ENCODE measurements at places on chromosomes 13 and 19.

- no peak for DNase-seq
Measured at GRCh38 chr13:31773538-31773937, 34.2 kb downstream of the RXFP2 start.

DNA sequence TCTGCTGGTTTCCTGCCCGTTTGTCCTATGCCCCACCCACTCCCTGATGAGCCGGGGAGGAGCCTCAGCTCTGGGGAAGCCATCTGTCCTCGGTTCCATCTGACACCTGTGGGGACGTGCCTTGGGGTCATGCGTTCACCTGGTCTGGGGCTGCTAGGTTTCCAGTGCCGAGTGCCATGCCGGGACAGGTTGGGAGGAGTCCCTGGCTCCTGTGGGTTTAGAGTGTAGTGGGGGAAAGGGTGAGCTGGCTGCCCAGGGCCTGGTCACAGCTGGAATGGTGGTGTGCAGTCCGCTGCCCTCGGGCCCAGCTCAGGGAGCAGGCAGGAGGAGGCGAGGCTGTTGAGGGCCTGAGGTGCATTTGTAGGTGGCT is 2.5 kb downstream of the KDM4B start:
- peak; percentile 47 for DNase-seq

- no peak for DNase-seq
Measured at GRCh38 chr19:15557223-15557622, 48.9 kb downstream of the CYP4F22 start.

DNA sequence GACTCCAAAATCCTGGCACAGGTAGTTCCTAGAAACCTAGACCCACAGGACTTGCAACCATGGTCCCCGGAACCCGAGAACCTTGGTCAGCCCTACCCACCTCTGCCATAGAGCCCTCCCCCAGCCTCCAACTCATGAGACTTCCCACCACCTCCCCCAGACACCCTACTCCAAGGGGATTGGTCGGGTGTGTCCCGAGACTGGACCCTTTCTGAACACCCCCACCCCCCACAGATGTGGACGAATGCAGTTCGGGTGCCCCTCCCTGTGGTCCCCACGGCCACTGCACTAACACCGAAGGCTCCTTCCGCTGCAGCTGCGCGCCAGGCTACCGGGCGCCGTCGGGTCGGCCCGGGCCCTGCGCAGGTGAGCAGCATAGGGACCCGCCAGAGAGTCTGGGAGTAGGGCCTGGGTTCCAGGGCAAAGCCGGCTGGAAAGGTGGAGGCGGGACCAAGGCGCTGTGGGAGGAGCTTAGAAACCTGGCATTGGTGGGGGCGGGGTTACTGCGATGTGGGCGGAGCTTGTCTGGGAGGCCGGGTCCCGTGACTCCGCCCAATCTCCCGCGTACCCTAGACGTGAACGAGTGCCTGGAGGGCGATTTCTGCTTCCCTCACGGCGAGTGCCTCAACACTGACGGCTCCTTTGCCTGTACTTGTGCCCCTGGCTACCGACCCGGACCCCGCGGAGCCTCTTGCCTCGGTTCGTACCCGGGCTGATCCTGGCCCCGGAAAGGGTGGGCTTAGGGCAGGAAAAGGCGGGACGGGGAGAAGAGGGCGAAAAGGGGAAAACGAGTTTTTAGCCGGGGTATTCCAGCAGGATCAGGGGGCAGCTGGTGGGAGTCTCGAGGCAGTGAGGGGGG is 11.9 kb downstream of the LTBP4 start:
- DNase-seq = no peak

DNA sequence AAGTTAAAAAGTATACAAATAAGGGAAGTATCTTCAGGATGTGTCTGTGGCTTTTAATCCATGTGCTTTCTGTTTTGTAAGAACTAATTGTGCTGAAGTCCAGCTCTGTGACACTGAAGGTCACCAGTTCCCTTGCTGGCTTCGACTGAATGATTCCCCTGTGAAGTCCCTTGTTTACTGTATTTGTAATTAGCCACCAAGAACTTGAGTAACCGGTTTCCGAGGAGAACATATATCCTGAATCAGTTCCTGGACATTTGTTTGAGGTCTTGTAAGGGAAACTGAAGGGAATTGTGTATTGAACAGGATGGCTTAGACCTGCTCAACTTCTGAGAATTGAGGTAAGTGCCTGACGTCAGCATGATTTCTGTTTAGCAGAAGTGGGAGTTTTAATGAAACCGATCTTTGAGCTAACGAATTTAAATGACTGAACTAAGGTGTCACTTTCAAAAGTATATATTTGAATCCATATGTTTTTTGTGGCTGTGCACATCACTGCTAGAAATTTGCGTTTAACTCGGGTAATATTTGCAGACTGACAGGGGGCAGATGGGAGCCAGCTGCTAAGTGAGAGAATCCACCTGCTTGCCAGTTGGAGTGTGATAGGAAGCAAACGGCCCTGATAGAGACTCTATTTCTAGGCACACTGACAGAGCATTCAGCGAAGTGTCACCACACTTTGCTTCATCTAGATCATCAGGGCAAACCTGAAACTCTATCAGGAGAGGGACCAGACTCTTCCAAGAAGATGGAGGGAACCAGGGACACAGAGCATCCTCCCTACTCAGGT is 530.0 kb downstream of the RFC3 start:
- DNase-seq = no peak

GRCh38 chr13:29496241-29496712 is 99.2 kb downstream of the SLC7A1 start:
- no peak for DNase-seq

DNA sequence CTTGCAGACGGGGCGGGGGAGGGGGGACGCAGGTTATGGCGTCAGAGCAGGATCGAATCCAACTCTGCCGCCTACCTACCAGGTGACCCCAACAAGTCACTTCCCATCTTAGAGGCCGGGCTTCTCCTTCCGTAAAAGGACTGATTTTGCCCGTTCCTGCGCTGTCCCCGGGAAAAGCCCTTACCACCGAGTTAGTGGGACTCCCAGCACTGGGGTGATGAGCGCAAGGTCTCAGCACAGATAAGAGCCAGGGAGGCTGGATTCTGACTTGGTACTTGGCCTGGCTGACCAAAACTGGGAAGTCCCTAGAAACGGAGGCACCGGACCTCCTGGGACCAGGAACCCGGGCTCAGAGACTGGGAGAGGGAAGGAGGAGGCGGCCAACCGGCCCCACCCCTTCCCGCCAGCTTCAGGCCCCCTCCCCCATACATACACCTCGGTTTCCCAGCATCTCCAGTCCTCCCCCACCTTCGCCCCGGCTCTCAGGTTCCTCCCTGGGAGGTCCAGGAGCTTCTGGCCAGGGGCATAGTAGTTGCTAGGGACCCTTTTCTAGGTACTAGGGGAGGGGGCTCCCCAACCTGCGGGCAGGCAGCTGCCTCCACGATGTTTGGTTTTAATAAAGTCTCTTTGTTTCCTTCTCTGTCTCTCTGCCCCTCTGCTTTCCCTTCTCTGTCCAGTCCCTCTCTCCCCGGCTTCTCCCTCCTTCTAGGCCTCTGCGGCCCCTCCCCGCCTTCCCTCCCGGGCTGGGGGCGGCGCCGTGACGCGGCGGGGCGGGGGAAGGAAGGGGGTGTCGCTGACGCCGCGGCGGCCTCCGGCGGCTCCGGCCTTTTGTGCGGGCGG is at the start of gene GRAMD1A:
TSS of gene GRAMD1A (plus strand) at position 826 of the 840 bp plus-strand sequence. CDS start 156 bp downstream, outside the sequence.
- DNase-seq = peak; percentile 95

GRCh38 chr19:5587071-5587455 is 19.3 kb upstream of the TINCR start:
- DNase-seq = no peak

DNA sequence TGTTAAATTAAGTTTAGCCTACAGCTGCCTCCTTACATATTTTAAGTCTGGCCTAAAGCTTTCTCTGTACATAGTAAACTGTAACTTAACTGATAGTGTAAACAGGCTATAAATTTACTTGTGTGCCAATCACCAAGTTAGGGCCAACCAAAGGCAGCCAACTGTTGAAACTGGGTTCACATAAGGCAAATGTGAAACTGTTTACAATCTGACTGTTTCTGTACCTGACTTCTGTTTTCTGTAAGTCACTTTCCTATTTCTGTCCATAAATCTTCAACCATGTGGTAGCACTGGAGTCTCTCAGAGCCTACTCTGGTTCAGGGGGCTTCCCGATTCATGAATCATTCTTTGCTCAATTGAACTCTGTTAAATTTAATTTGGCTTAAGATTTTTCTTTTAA is 103.1 kb downstream of the RAP2A start:
- DNase-seq = no peak

- DNase-seq = no peak
Measured at GRCh38 chr13:32234914-32235313, 80.2 kb downstream of the ZAR1L start.

- DNase-seq = no peak
Measured at GRCh38 chr13:33372251-33372919, 86.8 kb upstream of the STARD13 start.

- no peak for DNase-seq
Measured at GRCh38 chr13:51550151-51550550, 34.1 kb upstream of the WDFY2 start.

DNA sequence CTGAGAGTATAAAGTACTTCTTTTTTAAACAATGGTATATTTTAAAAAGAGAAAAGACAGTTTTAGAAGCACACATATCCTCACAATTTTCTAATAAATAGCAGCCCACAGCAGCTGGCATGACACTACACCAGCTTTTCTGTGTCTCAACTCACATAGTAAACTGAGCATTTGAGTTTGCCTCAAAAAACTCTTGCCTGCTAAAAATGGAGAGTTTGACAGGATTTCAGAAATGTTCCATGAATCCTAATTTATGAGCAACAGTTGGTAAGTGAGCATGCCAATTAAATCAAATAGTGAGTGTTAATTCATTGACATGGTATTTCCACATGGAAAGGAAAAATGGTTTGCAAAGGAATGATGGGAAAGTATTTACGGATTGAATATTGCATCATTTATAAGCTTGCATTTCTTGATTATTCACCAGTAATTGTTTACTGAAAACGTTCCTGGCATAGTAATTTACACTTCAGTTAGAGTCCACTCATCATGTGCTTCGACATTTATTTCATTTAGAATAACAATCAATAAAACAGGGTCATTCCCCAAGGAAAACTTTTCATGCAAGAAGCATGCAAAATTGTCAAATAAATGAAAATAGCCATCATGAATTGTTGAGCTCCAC is 323.0 kb downstream of the EFNB2 start:
- no peak for DNase-seq

- no peak for DNase-seq
Measured at GRCh38 chr13:109646423-109646822, 140.0 kb downstream of the IRS2 start.

DNA sequence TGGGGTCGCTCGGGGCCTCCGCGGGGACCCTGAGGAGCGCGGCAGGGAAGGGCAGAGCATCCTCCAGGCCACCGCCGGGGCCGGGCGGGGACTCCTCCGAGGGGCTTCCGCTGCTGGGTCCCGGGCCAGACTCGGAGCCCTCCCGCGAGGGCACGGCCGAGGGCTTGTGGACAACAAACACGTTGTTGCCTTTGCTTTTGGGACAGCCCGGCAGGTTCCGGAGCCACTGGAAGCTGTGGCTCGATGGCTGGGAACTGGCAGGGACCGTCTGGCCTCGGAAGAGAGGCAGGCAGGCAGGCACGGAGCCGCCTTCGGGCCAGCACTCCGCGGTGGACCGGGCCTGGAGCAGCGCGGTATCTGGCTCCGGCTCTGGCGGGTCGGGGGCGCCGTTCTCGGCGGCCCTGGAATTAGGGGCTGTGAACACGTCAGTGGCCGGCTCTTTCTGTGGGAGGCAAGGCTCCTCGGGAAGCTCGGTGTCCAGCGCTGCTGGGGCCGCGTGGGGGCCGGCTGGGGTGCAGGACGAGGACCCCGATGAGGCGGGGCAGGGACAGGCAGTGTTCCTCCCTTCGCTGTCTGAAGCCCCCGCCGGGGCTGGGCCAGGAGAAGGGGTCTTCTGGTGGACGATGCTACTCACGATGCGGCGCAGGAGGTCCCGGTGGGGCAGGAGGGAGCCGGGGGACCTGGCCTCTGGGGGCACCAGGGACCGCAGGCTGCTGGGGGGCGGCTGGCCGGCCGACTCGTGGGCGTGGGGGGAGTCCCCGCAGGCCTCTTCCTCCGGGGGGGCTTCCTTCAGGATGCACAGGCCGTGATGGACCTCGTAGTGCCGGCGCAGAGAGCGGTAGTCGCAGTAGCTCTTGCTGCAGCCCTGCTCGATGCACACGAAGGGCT is 27.6 kb downstream of the ZNF541 start:
- DNase-seq = no peak

DNA sequence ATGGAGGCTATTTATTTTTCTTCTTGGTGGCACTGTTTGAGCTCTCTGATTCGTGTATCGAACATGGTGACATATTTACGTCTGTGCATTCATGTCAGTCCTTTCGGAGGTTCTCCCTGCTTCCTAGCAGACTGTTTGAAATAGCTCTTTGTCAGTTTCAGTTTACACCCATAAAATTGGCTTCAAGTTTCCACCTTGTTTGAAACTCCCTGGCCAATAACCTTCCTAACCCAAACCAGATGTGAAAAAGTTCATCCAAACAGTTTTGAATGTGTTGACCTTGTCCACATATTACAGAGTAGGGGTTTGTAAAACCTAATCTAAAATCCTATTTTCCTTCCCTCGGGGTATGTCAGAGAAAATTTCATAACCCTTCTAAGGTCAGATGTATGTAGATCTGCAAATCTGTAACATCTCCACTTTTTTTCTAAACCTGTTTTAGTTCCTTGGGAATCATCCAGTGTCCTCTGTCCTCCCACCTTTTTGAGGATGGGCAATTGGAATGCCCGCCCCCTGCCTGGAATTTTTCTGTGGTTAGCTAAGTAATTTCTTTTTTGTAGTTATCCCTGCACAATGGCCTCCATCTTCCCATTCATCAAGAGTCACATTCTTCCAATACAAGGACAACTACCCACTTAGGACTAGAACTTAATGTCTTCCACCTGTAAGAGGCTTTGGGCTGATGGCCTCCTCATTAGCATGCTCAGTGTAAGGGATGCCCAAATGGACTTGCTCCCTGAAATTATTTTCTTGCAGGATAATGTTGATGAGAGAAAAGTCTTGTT is 499.8 kb downstream of the GPC6 start:
- DNase-seq = no peak

GRCh38 chr19:38319421-38320258 is at the start of gene KCNK6:
KCNK6 (plus strand) TSS chr19:38319845; CDS start chr19:38319951, 106 bp downstream.
- DNase-seq = peak; percentile 72

DNA sequence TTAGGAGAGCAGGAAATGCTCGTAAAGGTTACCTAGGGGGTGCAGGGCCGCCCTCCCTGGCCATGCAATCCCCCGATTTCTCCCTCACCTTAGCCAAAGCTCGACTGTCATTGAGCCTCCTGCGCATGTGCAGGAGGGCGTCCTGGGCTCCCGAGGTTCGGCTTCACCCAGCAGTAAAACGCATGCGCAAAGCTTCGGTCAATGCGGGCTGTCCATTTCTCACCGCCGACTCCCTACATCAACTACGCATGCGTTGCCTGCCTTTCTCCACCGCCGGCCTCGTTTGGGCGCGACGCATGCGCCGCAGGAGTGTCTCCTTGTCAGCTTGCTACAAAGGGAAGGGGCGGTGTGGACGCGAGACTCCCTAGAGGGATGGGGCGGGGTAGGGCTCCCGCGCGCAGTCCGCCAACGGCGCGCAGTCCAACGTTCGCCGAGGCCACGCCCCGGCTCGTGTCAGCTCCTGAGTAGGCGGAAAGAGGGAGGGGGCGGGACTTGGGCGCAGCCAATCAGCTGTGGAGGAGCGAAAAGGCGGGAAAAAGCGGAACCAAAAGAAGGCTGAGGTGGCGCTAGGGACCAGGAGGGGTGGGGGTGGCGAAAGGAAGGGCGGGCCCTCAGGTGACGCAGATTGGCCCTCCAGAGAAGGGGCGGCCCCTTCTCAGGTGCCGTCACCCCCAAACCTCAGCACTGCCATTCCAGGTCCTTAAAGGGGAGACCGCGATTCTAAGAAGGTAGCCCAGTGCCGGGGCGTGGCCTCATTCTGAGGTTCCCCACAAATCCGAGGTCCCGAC is at the start of the genes SYNGR4 and TMEM143:
TSS of gene SYNGR4 (plus strand) at position 558 of the 788 bp plus-strand sequence. CDS start 1,476 bp downstream, outside the sequence.
TSS of gene TMEM143 (minus strand) at position 131 of the 788 bp plus-strand sequence. CDS start at position 111, 20 bp downstream.
- DNase-seq = peak; percentile 99
